ENCODE measurements at places on chromosomes 12 and 14.

- no peak for DNase-seq
Observed at GRCh38 chr14:59627011-59627520, 50.5 kb upstream of the CCDC175 start.

GRCh38 chr14:101031721-101032120 lies 128.2 kb upstream of the RTL1 start:
- no peak for DNase-seq

DNA sequence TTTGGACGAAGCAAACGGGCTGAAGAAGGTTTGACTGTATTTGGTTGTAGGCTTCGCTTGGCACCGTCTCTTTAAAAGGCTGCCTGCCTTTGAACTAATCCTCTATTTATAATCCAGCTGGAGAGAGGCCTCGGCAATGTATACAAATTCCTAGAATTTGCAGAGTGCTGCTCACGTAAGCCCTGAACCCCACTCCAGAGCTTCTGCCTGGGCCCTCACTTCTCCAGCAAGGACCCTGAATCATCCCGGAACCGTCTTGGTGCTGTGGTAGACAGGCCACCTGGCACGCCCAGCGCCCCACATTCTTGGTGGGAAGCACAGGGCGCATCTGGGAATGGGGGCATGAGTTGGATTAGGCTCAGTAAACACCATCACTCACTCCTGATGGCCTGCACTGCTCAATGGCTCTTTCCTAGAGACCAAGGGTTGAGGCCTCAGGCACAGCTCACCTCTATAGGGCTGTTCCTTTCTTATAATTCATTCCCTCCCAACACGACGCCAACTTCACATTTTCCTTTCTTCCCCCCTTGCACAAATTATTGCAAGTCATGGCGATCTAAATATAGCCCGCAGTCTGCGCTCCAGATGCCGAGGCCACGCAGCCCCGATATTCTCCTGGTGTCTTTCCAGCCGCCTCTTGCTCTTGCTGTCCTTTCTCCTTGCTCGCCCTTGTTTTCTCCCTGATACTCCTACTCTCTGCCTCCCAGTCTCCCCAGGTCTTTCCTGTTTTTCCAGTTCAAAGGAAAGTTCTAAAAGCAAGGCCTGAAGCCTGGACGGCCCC lies 141.0 kb downstream of the ZFP36L1 start:
- no peak for DNase-seq

DNA sequence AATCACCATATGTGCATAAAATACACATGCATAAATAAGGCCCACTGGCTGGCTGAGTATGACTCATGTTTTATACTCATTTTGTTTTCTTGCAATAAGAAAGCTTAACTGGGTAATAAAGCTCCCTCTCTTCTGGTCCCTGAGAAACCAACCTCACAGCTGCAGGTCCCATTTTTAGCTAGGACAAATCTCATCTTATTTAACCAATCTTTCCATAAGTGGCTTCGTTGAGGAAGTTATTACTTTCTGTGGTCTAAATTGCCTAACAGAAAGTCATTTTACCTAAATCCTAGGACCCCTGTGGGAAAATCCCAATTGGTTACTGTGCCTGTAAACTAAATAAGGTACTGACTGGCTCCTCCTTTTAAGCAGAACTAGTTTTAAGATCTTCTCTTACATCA lies 232.8 kb upstream of the FBXO33 start:
- DNase-seq, result no peak

- DNase-seq, result no peak
Observed at GRCh38 chr12:117343296-117343695, 18.1 kb downstream of the NOS1 start.

GRCh38 chr14:71712478-71712877 lies 219.8 kb upstream of the RGS6 start:
- no peak for DNase-seq

GRCh38 chr14:23357261-23357660 lies 4.6 kb upstream of the SLC22A17 start:
- DNase-seq, result no peak

- DNase-seq, result no peak
Observed at GRCh38 chr14:22978981-22979671, 3.2 kb downstream of the AJUBA start.

All from AG09309 (cell line).